Activated naive CD8-positive, alpha-beta T cell treated with anti-CD3 and anti-CD28 coated beads, Interleukin-2, amount 10 ng/mL, durations not matched to agents 7 days and 5 days (primary cell): ENCODE measurements at places on chromosomes 6 and 20. TPM values are rescaled to one million over a fixed set of nuclear protein-coding genes. Genes with fewer than 3 reads are reported as not detected.

GRCh38 chr20:11130554-11131166, 456.9 kb upstream of the JAG1 start:
- H3K4me1 ChIP-seq = no peaks in the 10 kb centered on the region
- H3K27me3 ChIP-seq = no peaks in the 10 kb centered on the region
- DNase-seq = no peak
- H3K36me3 ChIP-seq = no peaks in the 10 kb centered on the region

- no peak overlapping the region for H3K4me3 ChIP-seq
- H3K27me3 ChIP-seq = peaks cover 11% of the 10 kb centered on the region
- H3K27ac ChIP-seq = no peak overlapping the region
- H3K4me1 ChIP-seq = peaks cover 3% of the 10 kb centered on the region
Observed at GRCh38 chr6:40713002-40713719, 126.0 kb upstream of the LRFN2 start.

DNA sequence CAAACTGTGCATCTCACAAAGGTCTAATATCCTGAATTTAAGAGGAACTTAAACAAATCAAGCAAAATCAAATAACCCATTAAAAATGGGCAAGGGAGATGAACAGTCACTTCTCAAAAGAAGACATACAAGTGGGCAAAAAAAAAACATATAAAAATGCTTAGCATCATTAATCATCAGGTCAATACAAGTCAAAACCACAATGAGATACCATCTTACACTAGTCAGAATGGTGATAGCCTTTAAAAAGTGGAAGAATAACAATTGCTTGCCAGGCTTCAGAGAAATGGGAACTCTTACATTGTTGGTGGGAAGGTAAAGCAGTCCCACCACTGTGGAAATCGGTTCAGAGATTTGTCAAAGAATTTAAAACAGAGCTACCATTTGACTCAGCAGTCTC, 646.7 kb upstream of the PTCHD4 start:
- no peak overlapping the region for H3K27ac ChIP-seq
- H3K4me3 ChIP-seq = no peak overlapping the region
- DNase-seq = no peak
- H3K27me3 ChIP-seq = no peaks in the 10 kb centered on the region
- H3K36me3 ChIP-seq = no peaks in the 10 kb centered on the region
- H3K4me1 ChIP-seq = no peaks in the 10 kb centered on the region

The SDC4 gene
- total RNA-seq = 7.1 TPM

- H3K4me3 ChIP-seq = no peak overlapping the region
- H3K27me3 ChIP-seq = peaks cover under 1% of the 10 kb centered on the region
- no peaks in the 10 kb centered on the region for H3K36me3 ChIP-seq
- H3K27ac ChIP-seq = no peak overlapping the region
- no peaks in the 10 kb centered on the region for H3K4me1 ChIP-seq
Observed at GRCh38 chr6:167448378-167448777, 123.5 kb downstream of the TTLL2 start.

GRCh38 chr20:58405504-58406291, 16.7 kb downstream of the VAPB start:
- peaks cover 25% of the 10 kb centered on the region for H3K4me1 ChIP-seq
- no peak overlapping the region for H3K4me3 ChIP-seq
- H3K27ac ChIP-seq = no peak overlapping the region
- no peak for DNase-seq

DNA sequence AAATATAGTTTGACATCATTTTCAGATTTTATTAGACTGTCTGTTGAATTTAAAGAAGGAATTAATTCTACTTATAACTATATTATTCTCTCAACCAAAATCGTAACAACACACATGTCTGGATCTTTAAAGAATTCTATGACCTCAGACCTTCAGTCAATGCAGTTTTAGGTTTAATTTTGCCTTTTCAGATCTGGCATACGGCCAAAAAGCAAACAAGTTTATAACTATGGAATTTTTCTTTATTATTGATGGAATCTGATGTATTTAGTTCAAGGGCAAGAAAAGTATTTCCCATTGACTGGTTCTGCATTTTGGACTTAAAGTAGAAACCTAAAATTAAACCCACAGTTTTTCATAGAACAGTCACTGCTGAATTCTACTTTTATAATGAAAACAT, 233.4 kb downstream of the EYA4 start:
- H3K27me3 ChIP-seq = no peaks in the 10 kb centered on the region
- H3K4me3 ChIP-seq = no peak overlapping the region
- DNase-seq = no peak
- no peaks in the 10 kb centered on the region for H3K36me3 ChIP-seq

The DNMT3B gene
- total RNA-seq = 4.9 TPM

DNA sequence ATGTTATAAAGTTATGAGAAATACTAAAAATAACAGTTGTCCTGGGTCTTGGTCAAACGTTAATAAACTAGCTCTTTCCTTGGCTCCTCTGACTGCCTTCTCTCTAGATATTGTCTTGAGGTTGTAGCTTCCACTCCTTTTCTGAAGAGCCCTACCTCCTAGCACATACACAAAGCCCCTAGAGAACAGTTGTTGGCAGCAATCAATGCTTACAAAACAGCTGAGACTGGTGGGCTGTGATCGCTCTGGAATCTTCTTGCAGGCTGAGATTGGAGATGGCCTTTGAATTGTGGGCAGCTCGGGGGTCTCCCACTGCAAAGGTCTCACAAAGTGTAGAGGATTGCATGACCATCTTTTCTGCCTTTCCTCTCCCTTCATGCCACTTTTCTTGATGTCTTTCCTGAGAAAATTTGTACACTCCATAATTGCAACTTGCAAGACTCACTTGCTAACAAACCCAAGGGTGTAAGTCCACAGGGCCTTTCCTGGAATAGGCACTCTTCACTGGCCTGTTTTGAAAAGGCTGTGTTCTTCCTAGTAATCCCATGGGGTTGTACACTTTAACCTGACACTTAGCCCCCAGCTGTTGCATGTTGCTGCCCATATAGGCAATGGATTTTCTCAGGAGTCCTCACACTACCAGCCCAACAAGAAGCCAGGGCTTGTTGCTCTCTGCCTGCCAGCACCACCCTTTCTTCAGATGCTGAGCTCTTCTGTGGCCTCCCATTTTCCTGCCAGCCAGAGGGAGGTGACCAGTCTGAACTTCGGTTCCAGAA, 99.9 kb downstream of the TCP11 start:
- H3K27me3 ChIP-seq = no peaks in the 10 kb centered on the region
- H3K27ac ChIP-seq = no peak overlapping the region
- no peaks in the 10 kb centered on the region for H3K4me1 ChIP-seq

- H3K27ac ChIP-seq = no peak overlapping the region
- no peak for DNase-seq
- H3K36me3 ChIP-seq = peaks cover 2% of the 10 kb centered on the region
Observed at GRCh38 chr20:1823450-1823844, 71.8 kb upstream of the SIRPA start.

DNA sequence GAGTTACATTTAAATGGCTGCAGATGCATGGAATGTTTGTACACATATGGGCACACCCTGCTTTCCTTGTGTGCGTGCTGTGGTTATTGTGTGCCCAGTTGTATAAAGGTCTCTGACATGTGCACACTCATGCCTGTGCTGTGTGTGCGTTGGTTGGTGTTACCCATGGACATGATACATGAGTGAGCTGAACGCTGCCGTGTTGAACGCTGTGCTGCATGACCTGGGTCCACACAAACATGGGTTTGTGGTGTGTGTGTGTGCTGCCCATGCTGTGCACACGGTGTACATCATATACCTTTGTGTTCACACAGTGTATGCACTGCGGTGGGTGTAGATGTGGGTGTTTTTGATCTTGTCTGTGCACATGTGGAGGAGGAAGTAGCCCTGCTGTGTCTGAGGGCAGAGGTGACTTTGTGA, 54.4 kb downstream of the TOX2 start:
- peaks cover 26% of the 10 kb centered on the region for H3K27me3 ChIP-seq
- no peak for DNase-seq
- peaks cover 11% of the 10 kb centered on the region for H3K4me1 ChIP-seq
- no peaks in the 10 kb centered on the region for H3K36me3 ChIP-seq
- H3K4me3 ChIP-seq = no peak overlapping the region

The STK4 gene
- total RNA-seq = 229 TPM

The HCK gene
- 0.61 TPM for total RNA-seq

The OR2H2 gene
- total RNA-seq = not detected

The RPN2 gene
- total RNA-seq = 135 TPM

GRCh38 chr6:101799531-101799930, 406.0 kb downstream of the GRIK2 start:
- H3K27ac ChIP-seq = no peak overlapping the region
- no peak overlapping the region for H3K4me3 ChIP-seq
- H3K27me3 ChIP-seq = no peaks in the 10 kb centered on the region

GRCh38 chr6:119612176-119612891, 262.8 kb upstream of the MAN1A1 start:
- peaks cover 4% of the 10 kb centered on the region for H3K4me1 ChIP-seq
- H3K36me3 ChIP-seq = no peaks in the 10 kb centered on the region
- DNase-seq = no peak
